ENCODE measurements at places on chromosomes 5 and 9. TPM values are rescaled to one million over a fixed set of nuclear protein-coding genes. Genes with fewer than 3 reads are reported as not detected.

DNA sequence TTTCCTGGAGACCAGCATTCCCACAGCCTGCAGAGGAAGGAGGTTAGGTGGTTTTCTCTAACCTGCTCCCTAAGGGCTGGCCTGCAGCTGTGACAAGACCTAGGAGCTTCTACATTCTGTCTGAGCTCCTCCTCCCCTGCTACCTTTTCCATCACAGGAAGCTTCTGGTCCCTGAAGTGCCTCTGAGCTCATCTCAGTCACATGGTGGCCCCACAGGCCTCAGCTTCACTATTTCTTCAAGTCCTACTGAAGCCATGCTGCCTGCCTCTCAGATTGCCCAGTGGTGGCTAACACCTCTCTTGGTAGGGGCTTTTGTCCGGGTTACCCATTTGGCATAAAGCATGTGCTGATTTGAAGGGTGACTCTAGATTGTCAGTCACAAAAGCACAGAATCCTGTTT, 259.4 kb downstream of the CRB2 start:
- DNase-seq: no peak

GRCh38 chr5:108905805-108906204, 158.1 kb downstream of the FER start:
- DNase-seq: no peak

DNA sequence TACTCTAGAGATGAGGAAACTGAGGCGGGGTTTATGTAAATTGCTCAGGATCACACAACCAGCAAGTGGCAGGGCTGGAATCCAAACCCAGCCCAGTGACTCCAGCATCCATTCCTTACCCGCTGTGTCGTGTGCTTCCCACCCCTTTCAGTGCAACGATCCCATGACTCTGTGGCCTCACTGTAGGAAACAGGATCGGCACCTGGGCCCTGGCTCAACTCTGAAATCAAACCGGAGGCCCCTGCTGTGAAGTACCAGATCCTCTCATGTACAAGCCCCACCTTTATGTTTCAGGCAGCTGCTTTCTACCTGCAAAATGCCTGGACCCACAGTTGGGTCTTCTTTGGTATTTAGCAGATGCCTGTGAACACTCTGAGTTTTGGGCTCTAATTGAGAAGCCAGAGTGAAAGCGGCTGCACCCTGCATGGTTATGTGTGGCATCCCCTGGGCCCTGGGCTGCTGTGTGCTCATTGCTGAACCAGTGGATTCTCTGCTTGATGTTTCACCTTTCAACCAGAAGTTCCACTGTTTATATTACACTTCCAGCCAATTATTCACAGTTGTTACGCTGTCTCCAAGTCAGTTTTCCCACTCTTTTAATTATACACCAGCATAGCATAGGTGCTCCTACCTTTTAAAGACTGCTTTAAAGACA, 36.7 kb downstream of the ABLIM3 start:
- no peak for DNase-seq

GRCh38 chr5:151123897-151124751, 33.5 kb downstream of the ANXA6 start:
- DNase-seq: no peak

GRCh38 chr9:36893911-36894310, 140.2 kb downstream of the PAX5 start:
- DNase-seq: no peak

DNA sequence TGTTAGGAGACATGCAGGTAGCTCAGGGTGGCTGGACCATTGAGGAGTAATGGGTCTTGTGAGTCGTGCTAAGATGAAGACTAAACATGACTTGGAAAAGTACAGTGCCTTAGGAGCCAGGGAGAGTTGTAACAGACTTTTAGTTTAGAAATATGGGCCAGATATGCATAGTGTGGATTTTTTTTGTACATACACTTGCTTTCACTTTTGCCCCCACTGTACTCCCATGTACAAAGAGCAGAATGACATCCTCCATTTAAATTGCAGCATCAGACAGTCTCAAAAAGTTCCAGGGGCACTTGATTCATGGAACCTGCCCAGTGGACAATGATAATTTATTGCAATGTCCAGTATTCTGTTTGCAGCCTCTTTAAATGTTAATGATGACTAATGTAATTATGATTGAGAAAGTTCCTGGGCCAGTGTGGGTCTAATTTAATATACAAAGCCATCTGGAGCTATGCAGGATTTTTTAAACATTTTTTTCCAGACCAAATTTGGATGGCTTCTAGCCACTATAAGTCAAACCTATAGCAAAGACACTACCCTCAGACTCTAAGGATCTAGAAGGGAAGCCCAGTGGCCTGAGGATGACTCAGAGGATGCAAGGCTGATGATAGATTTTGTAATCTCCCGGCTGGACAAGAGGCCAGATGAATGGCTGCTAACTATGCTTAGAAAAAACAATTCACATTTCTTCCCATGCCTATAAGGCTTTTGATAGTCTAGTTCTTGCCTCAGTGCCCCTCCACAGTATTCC, 80.1 kb downstream of the TRPC7 start:
- DNase-seq: no peak

DNA sequence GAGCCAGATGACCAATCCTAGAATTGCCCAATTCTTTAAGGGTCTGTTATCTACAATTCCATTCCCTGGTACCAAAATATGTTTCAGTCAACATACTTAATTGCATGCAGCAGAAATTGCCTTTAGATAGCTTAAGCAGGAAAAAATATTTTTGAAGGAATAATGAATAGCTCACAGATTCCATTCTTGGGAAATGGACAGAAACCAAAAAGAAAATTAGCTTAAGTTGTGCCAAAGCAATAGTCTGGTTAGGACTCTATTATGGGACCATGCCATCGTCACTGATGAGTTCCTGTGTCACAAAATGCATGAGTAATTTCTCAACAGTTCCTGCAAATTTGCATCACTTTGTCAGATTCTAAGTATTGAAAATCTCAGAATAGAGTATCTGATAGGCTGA, 12.3 kb downstream of the ACTBL2 start:
- DNase-seq: no peak

DNA sequence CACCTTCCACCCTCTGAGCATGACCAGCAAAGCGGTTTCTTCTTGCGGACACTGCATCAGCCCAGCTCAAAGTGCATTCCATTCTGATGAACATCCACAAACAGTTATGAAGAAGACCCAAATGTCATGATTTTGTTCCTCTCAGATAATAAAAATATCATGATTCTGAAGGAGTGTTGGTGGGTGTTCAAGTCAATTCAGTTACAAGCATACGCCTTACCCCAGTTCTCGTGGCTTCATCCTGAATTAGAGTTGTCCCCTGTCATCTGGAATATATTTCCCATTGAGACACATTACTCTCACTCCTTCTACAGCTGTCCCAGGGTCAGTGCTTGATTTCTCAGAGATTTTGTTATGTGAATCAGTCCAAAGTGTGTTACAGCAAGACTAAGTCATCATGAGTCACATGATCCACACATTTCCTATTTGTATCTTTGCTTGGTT, 325.4 kb downstream of the RFX3 start:
- DNase-seq: no peak

DNA sequence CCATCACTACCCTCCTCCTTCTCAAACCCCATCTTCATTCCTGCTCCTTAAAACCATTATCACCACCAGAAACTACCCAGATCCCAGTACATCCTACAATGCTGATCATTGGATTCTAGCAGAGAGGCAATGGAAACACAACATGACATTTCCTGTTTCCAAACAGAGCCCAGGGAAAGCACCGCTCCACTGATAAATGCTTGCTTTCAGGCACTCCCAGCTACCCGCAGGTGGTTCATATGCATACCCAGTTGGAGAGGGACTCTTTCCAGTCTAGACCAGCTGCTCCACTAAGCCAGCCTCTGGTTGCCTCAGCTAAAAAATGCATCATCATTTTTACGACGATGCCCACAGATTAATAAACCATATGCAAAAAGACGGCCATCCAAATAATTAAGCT, 39.2 kb upstream of the ACO1 start:
- no peak for DNase-seq

DNA sequence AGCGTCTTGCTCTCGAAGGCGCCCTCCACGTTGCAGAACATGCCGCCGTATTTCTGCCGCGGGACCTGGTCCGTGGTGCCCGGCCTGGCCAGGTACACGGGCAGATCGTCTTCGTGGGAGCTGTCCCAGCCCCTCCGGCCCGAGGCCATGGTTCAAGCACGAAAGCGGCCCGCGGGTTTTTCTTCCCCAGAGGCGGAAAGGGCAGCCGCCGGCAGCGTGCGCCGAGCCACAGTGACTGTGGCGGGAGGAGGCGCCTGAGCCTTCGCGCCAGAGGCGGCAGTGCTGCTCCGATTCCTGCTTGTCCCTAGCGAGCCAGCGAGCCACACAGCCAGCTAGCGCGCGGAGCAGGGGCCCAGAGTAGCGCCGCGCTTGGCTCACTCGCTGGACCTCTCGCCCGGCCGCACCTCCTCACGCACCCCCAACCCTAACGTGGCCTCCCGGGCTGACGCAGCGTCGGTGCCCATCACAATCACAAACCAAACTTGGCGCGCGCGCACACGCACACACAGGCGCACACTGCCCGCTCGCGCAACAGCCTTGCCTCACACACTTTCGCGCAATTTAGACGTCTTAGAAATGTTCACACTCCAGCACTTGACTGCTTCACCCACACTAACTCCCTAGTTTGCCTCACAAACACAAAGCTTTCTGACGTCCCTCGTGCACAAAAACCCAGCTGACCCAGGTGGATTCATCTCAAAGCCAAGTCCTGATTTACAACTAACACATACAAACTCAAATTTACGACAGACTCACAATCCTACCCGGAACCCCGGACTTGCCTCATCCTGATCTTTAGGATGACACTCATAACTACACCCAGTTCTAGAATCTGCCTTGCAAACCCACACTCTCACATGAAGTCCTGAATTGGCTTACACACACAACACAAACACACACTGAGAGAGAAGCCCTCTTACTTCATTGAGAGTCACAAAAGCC, at the start of gene DPYSL3:
TSS of gene DPYSL3 (minus strand) at position 359 of the 942 bp plus-strand sequence. CDS start at position 149, 210 bp downstream.
- DNase-seq: peak; percentile 32

DNA sequence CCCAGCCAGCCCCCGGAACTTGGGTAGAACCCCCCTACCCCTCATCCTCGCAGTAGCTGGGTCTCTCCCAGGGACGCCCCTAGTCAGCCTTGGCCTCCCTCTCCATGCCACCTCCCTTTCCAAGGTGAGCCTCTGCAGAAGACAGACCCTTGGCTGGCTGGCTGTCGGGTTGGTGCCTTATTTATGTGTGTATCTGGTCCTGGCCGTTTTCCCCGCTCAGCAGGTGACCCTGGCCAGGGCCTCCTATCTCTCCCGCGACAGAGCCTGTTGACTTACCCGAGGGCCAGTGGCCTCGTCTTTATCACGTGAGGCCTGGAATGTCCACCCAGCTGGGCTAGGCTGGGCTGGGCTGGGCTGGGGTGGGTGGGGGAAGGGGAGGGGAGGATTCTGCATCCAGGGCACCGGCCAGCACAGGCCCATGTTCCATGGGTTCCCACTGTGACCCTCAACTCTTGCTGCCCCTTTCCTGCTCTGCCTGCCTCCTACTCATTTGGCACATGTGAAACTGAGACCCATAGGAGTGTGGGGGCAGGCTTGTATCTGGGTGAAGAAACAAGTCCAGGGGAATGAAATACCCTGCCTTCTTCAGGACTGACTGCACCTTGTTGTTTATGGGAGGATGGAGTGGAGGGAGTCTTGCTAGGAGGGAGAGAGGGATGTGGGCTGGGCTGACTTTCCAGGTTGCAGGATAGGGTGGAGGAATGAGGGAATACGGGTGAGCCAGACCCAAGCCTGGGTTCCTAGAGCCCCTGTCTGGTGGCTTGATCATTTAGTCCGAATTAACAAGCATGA, 3.1 kb downstream of the CXXC5 start:
- no peak for DNase-seq

GRCh38 chr5:121304838-121305237, 546.8 kb upstream of the FTMT start:
- no peak for DNase-seq

GRCh38 chr9:19173598-19174125, 46.4 kb upstream of the PLIN2 start:
- no peak for DNase-seq

GRCh38 chr5:74576941-74577456, 63.5 kb downstream of the ENC1 start:
- DNase-seq: no peak

DNA sequence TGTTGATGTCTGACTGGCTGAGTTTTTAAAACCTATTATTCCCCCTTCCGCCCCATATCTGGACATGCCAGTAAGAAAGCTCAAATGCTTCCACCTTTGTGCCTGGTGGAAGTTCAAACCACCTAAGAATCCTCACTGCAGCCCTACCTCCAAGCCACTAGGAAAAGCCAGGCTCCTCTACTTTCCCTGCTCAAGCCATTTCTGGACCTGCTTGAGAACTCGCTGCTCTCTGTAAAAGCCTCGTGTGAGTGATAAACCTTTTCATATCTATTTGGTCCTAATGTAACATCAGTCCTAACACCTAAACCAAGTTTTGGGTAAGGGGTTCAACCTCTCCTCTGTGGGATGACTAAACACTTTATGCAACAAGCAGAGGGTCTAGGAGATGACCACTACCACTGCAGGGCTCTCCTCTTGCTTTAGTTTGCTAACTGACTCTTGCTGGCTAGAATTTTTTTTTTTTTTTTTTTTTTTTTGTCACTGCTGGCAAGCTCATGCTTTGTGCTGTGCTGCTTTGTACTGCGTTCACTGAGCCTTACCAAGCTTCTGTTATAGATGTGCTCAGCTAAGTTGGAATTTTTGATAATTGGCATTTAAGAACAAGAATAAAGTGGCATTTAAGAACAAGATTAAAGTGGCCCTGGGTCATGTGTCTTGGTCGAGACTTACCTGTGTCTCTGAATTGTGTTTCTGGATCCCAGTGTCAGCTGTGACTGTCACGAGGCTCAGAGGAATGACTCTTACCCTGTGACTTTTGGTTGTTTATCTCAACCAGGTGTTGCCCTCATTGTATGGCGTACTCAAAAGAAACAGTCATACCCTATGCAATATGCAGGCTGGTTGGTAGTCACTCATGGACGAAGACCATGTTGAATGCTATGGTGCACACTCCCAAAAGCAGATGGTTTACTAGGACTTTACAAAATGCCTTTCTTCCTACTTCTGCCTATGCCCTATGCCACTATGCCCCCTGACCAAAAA, 19.5 kb downstream of the TRIM32 start:
- no peak for DNase-seq

- no peak for DNase-seq
Measured at GRCh38 chr5:160221082-160221481, 8.2 kb upstream of the FABP6 start.

The PDLIM4 gene
- 46.3 TPM for total RNA-seq

The HTR1A gene
- total RNA-seq: not detected

The MARCHF6 gene
- 127 TPM for total RNA-seq

The CCL27 gene
- not detected for total RNA-seq

The LCN10 gene
- total RNA-seq: 47.5 TPM

The ZNF883 gene
- total RNA-seq: 2.4 TPM

The PCDHGB2 gene
- 9.4 TPM for total RNA-seq

The ADGRD2 gene
- not detected for total RNA-seq

The C5orf46 gene
- total RNA-seq: not detected

The FLT4 gene
- 4.6 TPM for total RNA-seq
